ENCODE measurements at places on chromosomes 1 and 21. TPM values are rescaled to one million over a fixed set of nuclear protein-coding genes. Genes with fewer than 3 reads are reported as not detected.

DNA sequence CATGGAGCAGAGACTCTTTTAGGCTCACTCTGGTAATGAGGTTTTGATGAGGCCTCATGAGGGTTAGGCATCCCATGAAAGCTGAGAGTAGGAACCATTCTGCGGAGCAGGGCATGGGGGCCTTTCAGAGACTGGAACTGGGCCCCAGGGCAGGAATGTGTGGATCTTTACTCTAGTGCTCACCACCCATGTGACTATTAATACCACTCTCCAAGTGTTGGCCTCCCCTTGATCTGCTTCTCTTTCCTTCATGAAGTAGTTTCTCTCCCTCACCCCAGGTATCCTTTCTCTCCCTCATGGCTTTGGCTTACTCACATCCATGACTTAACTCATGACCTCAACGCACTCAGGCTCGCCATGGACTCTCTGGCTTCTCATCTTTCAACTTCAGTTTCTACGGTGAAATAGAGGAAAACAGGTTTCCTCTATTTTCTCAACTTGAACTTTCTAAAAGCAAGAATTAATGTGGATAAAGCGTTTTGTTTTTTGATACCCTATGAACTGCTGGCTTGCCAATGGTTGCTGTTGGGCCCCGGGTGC lies 50.5 kb upstream of the GADD45A start:
- no peak for DNase-seq

- DNase-seq, result no peak
These were observed 102.0 kb downstream of the KIF14 start for GRCh38 chr1:200518524-200518923.

Gene NTNG1
- 1.1 TPM for total RNA-seq

Gene CNTN2
- total RNA-seq, result not detected

DNA sequence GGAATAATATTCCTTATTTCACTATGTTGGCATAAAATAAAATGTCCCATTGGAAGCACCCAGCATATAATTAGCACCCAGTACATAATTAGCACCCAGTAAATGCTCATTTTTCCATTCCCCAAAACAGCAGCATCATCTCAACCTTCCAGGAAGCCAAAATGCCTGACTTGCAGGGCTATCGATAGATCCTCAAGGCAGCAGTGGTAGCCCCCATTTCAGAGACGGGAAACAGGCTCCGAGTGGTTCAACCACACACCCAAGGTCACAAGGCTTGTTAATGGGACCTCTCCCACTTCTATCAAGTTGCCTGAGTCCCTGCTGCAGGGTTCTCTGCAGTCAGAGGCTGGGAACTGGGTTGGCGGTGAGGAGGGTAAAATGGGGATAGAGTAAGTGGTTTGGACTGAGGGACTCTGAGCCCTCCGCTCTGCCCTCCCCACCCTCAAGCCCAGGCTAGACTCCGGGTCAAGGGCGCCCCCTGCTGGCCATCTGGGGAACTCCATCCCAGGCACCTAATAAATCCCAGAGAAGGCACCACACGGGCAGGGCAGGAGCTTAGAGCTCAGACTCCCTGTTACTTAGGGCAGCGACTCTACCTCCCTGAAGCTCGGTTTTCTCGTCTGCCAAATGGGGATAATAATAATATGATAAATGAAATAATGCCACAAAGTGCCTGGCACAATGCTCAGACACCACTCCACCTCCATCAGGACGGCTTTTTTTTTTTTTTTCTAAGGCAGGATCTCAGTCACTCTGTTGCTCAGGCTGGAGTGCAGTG lies 21.9 kb upstream of the LAPTM5 start:
- DNase-seq, result peak; percentile 93

Gene FLG
- not detected for total RNA-seq

- DNase-seq, result no peak
These were observed 121.2 kb downstream of the HMGB4 start for GRCh38 chr1:33984906-33985565.

Data from activated CD8-positive, alpha-beta memory T cell treated with anti-CD3 and anti-CD28 coated beads, Interleukin-2, amount 10 ng/mL, durations not matched to agents 7 days and 5 days (primary cell).